SK-N-SH (cell line): ENCODE measurements at places on chromosomes 4 and X.

DNA sequence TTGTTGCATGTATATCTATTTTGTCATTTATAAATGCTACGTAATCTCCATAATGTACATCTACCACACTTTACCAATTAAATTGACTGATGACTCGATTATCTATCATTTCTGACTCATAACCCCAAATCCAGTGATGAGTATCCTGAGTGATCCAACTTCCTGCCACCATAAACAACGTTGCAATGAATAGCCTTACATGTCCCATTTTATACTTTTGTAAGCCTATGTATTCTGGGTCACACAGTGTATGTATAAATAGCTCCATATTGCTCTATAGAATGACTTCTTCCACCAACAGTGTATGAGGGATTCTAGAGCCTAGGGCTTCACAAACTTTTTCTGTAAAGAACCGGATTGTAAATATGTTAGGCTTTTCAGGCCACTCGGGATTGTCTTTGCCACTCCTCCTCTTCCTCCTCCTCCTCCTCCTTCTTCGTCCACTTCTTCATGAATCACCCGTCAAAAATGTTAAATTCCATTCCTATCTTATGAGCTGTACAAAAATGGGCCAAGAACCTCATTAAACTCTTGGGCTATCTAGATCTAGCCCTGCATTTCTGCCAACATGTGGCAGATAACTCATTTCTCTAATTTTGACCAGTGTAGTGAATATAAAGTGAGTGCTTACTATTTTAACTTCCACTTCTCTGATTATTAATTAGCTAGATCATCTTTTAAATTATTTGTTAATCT, 672.2 kb upstream of the AMOT start:
- DNase-seq = no peak

- no peak for DNase-seq
Measured at GRCh38 chr4:7614350-7614949, 179.7 kb upstream of the PSAPL1 start.

- DNase-seq = peak; percentile 46
Measured at GRCh38 chrX:64975491-64975890, 759 bp downstream of the ZC4H2 start.

GRCh38 chr4:149781150-149781549, 34.5 kb downstream of the IQCM start:
- no peak for DNase-seq

DNA sequence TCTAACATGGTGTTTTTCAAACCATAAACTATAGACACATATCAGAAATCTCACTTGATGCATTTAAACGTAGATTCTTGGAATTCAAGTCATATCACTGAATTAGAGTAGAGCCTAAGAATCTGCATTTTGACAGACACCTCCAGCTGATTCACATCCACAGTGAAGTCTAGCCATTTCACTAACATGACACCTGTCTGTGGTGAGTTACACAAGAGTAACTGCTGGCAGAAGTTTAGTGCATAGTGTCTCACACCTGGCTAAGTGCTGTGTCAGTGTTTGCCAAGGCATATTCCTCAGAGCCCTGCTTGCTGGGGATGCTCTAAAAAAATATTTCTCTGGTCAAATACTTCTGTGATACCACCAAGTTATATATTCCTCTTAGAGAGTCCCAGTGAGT, 237.5 kb upstream of the DIAPH2 start:
- no peak for DNase-seq

DNA sequence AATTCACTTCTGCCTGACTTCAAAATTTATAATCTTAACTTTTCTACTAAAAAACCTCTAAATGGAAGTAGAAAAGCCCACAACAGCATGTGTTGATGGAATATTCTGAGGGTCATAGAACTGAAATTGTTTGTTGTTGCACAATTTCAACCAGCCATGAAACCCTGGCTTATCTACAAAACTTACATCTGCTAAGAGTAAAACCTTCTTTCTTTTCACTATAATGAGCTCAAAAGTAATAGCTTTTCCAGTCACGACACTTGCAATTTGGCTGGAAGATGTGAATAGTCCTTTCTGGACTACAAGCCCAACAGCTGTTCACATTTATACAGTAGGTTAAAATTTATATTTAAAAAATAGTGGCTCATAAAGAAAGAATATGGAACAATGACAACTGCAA, 250.0 kb downstream of the GPAT3 start:
- DNase-seq = no peak

DNA sequence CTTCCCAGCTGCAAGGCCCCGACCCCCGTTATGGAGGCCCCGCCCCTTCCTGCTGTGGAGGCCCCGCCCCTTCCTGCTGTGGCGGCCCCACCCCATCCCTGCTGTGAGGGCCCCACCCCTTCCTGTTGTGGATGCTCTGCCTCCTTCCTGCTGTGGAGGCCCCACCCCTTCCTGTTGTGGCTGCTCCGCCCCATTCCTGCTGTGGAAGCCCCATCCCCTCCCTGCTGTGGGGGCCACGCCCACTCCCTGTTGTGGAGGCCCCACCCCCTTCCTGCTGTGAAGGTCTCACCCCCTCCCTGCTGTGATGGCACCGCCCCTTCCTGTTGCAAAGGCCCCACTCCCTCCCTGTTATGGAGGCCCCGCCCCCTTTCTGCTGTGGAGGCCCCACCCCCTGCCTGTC, 104.9 kb upstream of the PSAPL1 start:
- DNase-seq = peak; percentile 87

DNA sequence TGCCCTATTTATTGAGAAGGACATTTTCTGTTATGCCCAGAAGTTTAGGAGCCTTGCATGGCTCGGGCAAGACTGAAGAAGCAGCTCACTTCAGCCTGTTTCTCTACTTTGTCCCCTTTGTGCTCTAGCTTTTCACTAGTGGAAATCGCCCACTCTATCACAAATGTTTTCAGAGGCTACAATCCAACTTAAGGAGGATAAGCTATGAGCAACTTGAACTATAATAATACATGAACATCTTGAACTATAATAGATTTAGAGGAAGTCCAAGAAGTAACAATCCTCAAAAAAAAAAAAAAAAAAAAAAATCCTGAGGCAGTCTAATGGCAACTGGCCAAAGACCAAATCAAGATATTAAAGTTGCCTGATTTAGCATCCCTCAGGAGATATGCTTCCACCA, 452.3 kb downstream of the IL1RAPL1 start:
- DNase-seq = no peak

DNA sequence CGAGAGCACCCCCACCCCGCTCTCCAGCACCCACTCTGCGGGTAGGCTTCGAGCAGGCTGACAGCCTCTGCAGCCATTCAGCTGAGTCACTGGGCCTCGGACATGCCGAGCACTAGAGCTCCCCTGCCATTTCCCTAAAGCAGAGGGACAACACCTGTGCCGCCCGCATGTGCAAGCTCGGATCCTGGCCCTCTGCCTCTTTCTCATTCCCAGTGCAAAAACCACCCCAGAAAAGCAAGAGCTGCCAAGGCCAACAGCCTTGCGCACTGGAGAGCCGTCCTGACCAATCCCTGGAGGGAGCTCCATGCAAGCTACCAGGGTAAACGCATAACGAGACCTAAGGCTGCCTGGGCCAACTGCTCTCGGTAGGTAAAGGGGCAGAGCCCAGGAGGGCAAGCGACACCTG, 5.3 kb downstream of the HCFC1 start:
- DNase-seq = no peak
